Stimulated activated CD8-positive, alpha-beta memory T cell treated with anti-CD3 and anti-CD28 coated beads, Interleukin-7, amount 100 ng/mL, for 1 hour (primary cell): ENCODE measurements at places on chromosomes 11 and 22.

DNA sequence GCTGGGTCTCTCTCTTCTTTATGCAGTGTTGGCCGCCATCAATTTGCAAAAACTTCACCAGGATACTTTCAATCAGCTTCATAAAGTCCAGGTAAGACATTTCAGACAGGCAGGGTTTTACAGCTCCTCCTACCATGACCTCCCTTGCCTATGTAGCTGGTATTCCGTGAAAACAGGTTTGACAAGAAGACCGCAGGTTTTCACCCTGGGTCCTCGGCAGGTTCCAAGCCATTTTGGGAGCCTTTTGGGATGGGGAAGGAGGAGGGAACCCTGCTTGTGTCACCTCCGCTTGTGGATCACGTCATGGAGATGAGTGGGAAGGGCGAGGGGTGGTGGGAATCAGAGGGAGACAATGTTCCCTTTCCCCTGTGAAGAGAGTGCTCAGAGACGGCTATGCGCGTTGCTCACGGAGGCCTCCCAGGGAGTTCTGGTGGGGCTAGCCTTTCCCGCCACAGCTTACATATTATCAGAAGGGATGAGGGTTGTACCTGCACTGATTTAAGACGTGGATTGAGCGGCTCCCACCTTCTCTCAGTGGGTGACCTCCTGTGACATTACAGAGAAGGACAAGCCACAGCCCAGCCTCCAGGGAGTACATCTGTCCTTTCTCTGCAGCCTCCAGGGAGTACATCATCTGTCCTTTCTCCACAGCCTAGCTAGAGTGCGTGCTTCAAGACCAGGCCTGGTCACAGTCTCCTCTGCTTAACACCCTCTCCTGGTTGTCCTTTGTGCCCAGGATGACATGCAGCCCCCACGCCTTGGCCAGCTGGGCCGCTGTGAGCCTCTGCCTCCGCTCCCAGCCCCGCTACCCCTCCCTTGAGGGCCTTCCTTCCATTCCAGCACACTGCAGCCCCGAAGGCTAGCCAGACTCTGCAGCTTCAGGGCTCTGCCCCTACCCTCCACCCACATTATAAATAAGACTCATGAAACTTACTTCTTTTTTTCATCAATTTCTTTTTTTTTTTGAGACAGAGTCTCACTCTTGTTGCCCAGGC is 17.2 kb downstream of the GLB1L3 start:
- DNase-seq, result no peak

DNA sequence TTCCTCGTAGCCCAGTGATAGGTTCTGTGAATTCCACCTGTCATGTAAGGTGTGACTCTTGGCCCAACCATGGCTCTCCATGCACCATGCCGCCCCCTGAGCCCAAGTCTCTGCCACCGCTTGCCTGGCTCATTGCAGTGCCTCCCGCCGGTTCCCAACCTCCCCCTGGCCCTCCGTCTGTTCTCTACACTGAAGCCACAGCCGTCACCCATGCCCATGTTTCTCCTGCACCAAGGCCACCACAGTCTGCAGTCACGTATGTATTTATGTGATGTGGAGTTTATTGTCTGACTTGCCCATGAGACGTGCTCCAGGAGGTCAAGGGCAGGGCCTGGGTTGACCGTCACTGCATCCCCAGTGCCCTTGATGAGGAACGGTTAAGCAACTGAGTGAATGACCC is 35.9 kb downstream of the PKNOX2 start:
- no peak for DNase-seq

- DNase-seq, result no peak
Observed at GRCh38 chr11:120043328-120043945, 94.5 kb downstream of the TRIM29 start.

- no peak for DNase-seq
Observed at GRCh38 chr11:128507936-128508335, 79.4 kb downstream of the ETS1 start.

DNA sequence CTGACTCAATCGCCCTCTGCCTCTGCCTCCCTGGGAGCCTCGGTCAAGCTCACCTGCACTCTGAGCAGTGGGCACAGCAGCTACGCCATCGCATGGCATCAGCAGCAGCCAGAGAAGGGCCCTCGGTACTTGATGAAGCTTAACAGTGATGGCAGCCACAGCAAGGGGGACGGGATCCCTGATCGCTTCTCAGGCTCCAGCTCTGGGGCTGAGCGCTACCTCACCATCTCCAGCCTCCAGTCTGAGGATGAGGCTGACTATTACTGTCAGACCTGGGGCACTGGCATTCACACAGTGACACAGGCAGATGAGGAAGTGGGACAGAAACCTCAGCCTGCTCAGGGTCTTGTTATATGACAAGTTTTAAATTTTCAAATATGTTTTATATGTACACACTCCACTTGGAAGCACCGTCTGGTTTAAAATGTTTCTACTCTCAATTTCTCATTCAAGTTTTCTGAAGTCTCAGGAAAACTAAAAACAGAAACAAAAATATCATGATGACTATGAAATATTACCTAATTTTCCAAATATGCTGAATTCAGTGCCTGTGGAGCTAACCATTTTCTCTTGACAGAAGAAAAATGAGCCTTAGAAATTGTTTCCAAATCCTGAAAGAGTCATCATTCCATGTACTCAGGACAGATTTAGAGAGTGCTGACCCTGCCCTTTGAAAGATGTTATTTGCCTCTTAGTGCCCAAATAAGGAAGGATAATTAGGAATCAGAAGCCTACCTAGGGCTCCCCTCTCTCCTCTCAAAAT is 48.8 kb upstream of the TOP3B start:
- no peak for DNase-seq

DNA sequence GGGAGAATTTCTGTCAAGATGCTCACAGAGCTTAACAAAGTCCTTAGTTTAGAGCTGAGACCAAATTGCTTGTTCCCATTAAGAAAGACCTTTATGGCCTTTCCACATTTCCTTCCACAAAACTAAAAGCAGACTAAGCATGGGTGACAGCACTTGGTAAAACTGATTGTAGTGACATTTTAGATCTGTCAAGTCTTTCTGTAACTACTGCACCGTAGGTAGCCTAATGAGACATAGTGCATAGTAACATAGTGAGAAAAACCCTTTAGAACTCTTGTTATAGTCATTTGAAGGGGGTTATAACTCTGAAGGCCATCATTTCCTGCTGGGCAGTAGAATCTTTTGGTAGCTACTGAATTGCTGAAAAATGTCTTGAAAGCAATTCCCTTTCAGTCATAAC is 990.9 kb upstream of the CNTN5 start:
- DNase-seq, result no peak

DNA sequence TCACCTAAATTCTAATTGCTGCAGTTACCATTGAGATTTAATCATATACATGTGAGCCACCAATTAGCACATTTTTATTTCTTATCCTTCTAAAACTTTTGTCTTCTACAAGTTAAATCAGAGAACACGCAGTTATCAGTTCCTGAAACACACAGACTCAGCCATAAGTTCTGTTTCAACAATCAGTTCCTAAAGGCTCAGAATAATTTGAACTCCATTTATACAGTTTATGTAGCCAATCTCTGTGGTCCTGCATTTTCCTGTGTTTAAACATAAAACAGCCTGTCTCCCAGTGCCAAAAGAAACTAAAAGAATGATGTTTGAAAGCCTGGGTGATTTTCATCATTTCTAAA is 2.9 kb downstream of the PLAAT3 start:
- no peak for DNase-seq

- no peak for DNase-seq
Observed at GRCh38 chr11:77188633-77189491, 60.8 kb downstream of the MYO7A start.

- no peak for DNase-seq
Observed at GRCh38 chr22:36287881-36288515, 35.1 kb downstream of the APOL1 start.

DNA sequence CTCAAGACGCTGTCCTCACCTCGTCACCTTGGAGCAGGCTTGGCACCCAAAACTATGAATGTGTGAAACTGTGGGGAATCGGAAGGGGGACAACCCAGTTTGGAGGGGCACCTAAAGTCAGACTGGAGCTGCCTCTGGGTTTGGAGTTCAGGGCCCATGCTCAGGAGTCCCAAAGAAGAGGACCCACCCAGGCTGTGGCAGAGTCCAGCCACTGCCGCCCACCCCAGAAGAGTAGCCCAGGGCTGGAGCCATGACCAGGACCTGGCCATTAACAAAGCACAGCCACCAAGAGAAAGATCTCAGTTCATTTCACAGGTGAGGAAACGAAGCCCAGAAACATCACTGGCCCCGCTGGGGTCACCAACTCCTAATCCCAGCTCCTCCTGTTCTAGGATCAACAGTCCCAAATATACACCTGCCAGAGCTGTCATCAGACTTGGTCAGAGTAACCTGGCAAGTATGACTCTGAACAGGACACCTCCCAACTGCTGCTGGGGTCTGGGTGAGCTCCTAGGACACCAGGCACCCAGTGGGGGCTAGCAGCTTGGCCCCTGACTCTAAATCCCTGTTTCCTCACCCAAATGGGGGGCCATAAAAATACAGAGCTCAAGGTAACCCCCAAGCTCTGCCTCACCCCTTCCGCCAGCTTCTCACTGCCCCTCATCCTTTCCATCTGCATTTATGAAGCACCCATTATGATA is 2.7 kb downstream of the RAB3IL1 start:
- no peak for DNase-seq

GRCh38 chr11:40323241-40323640 is 1136.2 kb downstream of the LRRC4C start:
- no peak for DNase-seq

DNA sequence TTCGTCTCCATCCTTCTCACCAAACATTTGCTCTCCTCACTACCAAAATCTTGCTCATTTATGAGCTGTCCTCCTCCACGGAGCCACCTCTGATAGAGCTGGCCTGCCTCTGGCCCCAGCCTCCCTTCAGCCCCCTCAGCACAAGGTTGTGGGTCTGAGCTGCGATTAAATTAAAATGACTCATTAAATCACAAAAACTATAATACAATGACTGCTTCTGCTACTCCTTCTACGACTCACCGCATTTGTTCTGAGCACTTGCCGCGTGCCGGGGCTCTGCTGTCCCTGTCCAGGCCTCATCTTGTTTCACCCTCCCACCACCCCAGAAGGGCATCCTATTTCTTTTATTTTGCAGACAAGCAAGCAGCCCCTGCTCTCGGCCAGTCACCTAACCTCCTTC is 49.2 kb upstream of the TIMP3 start:
- no peak for DNase-seq

GRCh38 chr22:19760951-19761724 is 560 bp downstream of the TBX1 start:
- no peak for DNase-seq
